ENCODE measurements at places on chromosomes 5 and 9.

DNA sequence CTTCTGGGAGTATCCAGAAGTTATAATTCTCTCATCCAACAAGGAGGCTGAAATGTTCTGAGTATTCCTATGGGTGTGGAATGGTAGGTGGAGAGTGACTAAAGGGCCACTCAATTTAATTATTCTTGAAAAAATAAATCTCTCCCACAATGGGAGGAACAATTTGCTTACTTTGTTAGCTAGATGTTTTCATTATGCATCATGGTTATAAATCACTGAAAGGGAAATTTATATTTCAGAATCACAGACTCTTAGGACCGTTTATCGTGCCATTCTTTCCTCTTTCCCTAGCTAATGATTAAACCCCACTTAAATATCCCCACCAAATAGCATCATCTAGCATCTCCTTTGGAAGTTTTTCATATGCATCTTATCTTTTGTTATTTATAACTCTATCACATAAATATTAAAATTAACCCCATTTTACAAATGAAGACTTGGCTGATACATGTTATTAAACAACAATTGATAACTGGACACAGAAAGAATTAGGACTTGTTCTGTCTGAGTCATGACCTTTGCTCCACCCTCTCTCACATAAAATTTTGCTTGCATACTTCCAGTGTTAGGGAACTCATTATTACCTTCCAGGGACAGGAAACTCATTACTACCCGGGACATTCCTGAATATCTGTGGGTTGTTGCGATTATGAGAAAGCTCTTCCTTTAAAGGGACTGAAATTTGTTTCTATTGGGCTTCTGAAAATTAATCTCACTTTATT lies 94.9 kb upstream of the NMUR2 start:
- peak; percentile 10 for DNase-seq

DNA sequence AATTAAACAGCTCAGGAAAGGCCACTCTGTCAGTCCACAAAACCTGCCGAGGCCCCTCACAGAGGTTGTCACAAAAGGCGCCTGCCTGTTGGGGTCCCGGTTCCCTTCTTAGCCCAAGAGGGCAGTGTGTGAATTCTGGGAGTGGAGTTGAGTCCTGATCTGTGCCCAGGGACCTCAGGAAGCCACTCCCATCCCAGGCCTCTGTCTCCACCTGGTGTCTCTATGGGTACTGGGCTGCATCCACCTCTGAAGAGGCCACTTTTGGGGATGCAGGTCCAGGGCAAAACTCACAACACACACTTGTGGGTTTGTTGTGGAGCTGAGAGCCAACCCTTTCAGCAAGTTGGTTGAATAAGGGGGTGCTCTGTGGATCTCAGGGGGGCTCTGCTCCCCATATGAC lies 74.3 kb upstream of the STXBP1 start:
- DNase-seq, result no peak

GRCh38 chr9:98972716-98973115 lies 29.0 kb downstream of the COL15A1 start:
- no peak for DNase-seq

DNA sequence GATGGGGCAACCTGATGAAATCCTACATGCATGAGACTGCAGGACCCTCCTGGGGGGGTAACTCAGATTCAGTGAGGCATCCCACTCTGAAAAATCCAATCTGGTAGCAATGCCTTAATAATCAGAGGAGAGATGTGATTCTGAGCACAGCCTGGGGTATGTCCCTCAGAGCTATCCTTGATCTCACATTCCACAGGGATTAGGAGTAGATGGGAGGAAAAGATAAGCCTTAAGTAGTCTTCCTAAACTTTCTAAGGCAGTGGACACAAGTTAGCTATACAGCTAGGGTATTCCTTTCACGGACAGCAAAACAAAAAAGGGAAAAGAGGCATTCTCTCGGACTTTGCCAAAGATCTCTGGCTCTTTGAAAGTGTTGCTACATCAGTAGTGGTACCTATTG lies 3.9 kb upstream of the SPATA9 start:
- no peak for DNase-seq

GRCh38 chr5:98705841-98706240 lies 67.6 kb upstream of the RGMB start:
- DNase-seq, result peak; percentile 36

DNA sequence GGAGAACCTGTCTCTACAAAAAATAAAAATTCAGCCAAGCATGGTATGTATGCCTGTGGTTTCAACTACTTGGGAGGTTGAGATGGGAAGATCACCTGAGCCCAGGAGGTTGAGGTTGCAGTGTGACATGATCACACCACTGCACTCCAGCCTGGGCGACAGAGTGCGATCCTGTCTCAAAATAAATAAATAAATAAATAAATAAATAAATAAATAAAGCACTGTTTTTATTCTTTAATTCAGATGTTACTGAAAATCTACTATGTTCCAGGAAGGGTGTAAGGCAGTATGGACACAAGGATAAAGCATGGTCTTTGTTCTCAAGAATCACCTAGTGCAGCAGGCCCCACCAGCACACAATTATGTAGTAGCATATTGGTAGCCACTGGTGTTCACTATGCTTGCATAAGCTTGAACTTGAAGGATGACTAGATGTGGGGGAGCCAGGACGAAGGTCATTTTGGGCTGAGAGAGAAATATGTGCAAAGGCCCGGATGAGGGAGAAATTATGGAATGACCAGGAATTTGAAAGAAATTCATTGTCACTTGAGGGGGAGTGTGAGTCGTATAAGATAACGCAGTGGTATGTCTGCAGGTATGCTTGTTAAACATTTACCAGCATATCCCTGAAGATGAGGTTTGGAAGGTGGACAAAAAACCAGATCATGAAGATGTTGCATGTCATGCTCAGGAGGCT lies 70.2 kb upstream of the CD180 start:
- DNase-seq, result no peak

GRCh38 chr5:57878301-57878722 lies 395.7 kb upstream of the ACTBL2 start:
- DNase-seq, result no peak
